ENCODE measurements at places on chromosomes 12 and 14.

DNA sequence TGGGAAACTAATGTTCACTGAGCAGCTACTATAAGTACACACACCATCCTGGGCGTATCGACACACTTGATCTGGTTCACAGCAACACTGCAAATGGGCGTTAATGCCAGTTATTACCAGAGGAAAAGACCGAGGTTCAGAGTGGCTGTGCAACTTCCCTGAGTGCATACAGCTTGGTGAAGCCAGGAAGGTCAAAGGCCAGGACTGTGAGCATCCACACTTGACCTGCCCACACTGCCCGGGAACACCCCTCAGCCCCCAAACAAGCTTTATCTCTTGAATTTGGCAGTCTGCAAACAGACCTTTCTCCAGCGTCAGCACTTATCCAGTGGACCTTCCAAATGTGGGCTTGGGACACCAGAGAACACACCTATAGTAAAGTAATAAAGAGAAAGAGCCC lies 312.6 kb downstream of the BCL11B start:
- DNase-seq = no peak

DNA sequence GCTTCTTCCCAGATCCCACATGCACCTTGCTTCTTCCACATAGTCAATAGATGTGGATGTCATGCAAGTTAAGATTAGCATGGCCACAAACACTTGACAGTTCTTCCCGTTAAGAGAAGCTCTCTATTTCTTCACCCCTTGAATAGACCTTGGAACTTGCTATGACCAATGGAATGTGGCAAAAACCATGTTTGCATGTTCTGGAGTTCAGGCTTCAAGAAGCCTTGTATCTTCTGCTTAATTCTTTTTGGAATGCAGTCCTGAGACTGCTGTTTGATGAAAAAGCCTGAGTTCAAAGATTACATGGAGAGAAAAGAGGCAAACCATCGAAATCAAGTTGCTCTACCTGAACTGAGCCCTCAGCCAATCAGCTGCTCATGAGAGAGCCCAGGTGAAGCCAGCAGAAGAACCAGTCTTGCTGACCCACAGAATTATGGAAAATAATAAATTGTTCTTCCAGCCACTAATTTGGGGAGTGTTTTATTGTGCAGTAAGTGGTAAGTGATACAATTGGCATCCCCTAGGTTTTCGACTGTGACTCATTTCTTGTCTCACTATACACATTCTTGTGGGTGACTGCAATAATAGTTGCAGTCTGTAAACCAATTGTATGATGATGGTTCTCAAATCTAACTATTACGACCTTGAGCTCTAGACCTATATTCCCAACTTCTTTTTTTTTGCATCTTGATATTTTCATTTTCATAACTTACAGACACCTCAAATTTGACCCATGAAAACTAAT lies 12.6 kb downstream of the RASSF9 start:
- peak; percentile 49 for DNase-seq

DNA sequence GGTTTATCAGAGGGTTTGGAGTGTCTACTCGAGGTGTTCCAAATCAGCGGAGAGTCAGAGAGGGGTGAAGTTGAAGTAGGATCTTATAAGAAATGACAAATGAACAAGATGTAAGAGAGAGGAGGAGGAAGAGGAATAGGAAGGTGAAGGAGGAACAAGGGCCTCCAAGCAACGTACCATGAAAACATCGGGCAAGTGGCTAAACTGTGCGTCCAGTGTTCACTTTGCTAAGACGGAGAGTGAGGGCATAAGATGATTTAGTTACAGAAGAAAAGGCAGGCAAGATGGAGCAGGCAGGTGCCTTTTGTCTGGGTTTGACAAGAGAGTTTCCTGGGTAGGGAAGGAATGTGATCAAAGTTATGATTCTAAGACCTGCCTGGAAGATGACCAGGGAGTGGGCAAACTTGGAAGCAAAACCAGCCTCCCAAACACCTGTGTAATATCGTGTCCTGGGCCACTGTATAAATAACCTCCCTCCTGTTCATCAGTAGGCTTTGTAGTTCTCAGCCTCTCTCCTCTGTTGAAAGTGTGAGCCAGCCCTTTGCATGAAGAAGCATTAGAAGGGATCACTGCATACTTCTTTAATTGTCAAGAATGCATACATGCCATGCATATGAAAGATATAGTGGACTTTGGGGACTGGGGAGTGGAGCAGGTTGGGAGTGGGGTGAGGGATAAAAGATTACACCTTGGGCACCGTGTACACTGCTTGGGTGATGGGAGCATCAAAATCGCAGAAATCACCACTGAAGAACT lies 111.4 kb downstream of the ZFP36L1 start:
- no peak for DNase-seq

GRCh38 chr12:62732861-62733427 lies 202.0 kb downstream of the PPM1H start:
- DNase-seq = no peak

DNA sequence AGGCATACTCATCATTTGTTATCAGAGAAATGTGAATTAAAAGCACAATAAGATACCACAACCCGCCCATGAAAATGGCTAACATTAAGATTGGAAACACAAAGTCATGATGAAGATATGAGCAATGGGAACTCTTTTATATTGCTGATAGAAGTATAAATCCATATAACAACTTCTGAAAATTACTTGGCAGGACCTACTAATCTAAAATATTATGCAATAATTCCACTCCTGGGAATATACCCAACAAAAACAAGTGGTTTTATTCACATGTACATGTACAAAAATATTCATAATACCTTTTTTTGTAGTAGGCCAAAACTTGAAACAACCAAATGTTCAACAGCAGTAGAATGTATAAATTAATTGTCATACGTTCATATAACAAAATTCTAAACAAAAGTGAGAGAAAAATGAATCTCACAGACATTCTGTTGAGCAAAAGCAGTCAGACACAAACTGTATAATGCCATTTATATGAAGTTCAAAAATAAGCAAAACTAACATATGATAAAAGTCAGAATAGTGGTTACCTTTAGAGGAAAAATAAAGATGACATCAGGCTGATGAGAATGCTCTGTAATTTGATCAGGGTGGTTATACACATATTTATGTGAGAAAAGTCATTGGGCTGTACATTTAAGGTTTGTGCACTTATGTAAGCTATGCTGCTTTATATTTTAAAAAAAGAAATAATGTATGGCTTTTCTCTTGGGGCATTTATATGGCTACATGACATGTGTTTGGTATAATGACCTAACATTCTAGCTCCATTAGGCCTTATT lies 309.2 kb upstream of the KITLG start:
- DNase-seq = no peak

DNA sequence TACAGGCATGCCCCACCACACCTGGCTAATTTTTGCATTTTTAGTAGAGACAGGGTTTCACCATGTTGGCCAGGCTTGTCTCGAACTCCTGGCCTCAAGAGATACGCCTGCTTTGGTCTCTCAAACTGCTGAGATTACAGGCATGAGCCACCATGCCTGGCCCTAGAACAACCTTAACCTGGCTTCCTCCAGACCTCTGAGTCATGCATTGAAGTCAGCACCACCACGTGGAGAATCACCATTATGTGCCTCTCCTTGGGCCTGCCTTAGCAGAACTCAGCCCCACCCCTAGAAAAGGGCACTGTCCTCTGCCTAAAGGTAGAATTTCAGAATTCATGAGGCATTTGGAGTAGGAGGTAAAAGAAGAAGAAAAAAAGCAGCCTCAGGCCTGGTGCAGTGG lies 49.0 kb downstream of the LIMA1 start:
- DNase-seq = no peak

All from kidney epithelial cell (primary cell).